ENCODE measurements at places on chromosomes 16 and 17. TPM values are rescaled to one million over a fixed set of nuclear protein-coding genes. Genes with fewer than 3 reads are reported as not detected.
A peak's percentile ranks its signal among the peaks of the same experiment; 100 is the strongest.

GCGR gene
- polyA plus RNA-seq, result not detected

DNA sequence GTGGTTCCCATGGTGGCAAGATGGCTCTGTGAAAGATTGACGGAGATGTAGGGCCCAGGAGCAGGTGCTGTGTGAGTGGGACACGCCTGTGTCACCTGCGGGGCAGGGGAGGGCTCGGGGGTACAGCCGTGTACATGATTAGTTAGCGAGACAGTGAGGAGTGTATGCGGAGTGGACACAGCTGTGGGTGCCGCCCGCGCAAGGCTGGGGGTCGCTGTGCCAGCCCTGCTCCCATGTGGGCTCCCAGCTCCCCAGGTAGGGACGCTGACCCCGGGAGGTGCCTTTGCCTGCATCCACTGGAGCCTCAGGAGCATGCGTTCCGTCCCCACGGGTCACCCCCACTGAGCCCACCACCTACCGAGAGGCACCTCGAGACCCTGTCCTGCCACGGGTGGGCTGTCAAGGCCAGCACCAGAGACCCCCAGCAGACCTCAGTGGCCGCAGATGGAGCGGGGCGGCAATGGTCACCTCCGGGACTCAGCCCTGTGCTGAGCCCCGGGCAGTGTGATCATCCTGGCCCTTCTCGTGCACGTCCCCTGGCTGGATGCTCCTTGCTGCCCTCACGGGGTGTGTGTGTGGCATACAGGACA is 7.4 kb downstream of the CAPN15 start:
- no peak for DNase-seq

DNA sequence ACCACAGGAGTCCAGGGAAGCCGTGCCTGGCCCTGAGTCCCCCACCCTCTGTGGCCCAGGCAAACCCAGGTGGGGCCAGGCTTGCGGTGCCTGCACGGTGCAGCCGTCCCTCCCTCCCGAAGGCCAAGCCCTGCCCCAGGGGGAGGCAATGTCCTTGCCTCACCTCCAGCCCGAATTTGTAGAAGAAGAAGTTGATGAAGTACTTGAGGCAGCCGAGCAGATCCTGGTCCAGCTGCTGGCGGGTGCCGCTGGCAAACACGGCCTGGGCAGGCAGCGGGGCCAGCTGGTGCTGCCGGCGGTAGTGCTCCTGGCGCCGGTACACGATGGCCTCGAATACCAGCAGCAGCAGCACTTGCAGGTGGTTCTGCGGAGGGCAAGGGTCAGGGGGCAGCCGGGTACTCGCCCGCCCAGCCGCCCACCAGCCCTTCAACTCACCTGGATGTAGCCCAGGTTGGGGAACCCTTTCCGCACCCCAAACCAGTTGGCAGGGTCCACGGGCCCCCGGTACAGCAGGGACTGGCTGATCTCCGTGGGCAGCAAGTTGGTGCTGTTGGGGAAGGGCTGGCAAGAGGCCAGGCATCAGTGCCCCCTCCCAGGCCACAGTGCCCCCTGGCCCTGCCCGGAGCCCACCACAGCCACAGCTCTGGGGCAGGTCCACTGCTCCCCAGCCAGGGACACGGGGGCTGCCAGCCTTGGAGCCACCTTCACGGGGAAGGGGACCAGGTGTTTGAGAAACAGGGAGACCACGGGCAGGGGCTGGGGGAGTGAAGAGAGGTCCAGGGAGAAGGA is 26.1 kb downstream of the CTU2 start:
- DNase-seq, result no peak

DNA sequence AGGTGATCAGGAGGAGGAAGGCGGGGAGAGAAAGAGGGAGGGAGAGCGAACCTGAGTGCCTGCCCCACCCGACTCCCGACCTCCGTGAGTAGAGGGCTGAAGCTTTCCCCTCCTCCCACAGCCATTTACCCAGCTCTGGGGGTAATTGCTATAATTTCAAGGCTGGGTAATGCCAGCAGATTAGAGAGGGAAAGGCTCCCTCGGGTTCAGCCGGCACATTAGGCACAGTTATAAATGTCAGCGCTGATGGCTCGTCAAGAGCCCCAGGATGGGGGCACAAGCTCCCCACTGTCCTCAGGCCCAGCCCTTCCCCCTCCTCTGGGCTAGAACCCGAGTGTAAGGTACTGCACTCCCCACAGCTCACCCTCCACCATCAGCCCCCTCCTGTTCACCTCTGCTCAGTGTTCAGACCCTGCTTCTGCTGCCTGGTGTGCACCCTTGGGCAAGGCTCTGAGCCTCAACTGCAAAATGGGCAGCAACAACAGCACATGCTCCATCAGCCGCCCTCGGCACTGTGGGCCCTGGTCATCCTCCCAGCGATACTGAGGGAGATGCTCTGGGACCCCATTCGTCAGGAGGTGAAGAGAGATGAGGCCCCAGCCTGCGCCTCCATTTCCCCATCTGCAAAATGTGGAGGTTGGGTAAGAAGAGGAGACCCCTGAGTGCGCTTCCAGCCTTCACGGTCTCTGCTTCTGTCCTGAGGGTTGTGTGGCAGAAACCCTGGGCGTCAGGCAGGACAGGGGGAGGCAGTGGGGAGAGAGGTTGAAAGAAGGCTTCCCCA is 77.2 kb downstream of the NT5M start:
- DNase-seq, result no peak

GRCh38 chr16:81530814-81531213 is 86.2 kb downstream of the CMIP start:
- DNase-seq, result no peak

DNA sequence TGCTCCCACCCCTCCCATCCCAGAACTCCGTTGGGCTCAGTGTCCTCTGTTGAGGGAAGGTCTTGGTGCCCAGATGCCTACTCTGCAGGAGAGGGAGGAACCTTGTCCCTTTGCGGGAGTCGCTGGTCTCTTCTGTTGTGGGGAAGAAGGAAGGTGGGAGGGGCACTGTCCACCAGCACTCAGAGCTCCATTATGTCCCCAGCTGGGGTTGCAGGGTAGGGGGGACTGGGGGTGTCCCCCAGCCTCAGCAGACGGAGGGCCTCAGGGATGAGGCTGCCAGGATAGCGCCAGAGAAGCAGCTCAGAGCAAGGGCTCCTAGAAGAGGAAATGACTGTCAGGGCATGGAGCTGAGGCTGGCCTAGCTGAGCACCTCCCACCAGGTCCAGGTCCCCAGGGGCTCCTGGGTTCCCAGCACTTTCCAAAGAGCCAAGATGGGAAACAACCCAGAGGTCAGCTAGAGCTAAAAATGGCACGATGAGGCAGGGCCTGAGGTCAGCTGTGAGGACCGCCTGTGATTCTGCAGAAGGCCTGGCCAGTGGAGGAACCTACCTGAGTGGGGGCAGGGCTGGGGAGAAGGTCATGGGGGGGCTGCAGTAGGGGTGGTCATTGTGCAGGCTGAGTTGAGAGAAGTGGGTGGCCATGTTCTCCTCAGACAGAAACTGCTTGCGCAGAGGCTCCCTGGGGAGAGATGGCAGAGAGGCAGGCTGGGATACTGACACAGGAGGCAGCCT is 893 bp downstream of the HCFC1R1 start:
- DNase-seq, result peak; percentile 77
